Tibial nerve (tissue), 4 donors: ENCODE measurements at places on chromosomes 6 and 20. TPM values are rescaled to one million over a fixed set of nuclear protein-coding genes. Genes with fewer than 3 reads are reported as not detected.

The HDGFL1 gene
- total RNA-seq: not detected

The TRDN gene
- total RNA-seq: 0.59 TPM

The C20orf204 gene
- total RNA-seq: 1.7 TPM

The F13A1 gene
- 94.2 TPM for total RNA-seq

The TAPBP gene
- total RNA-seq: 89.2 TPM
